ENCODE measurements at places on chromosomes 16 and 17.
A peak's percentile ranks its signal among the peaks of the same experiment; 100 is the strongest.

DNA sequence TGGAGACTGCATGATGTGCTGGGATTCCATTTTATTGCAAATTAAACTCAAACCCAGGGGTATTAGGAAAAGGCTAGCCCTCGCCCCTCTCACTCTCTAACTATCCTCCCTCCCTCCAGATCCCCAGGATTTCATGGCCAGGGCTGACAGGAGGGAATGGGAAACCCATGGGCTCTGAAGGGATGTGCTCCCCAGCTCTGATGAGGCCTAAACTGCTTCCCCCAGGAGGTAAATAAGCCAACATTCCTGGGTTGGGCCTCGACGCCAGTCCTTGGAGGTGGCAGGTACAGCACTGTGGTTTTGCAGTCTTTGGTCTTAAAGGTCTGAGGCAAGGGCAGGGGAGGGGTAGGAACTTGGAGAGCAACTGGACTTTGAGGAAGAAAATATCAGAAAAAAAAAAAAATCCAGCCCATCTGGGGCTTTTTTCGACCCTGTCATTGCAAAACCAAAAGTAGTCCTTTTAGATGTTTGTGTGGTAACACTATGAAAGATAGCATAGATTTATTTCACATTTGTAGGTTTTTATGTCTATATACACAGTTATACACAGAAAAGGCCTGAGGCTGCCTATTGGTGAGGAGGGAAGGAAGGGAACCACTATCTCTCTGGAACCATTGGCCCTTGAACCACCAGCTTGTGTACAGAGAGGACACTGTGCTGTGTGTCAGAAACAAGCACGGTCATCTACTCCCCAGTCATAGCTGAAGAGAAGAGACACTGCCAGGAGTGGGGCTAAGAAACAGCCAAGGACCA lies 12.0 kb downstream of the C17orf113 start:
- DNase-seq = no peak

- DNase-seq = no peak
Measured at GRCh38 chr16:19963301-19963700, 78.7 kb upstream of the GPRC5B start.

DNA sequence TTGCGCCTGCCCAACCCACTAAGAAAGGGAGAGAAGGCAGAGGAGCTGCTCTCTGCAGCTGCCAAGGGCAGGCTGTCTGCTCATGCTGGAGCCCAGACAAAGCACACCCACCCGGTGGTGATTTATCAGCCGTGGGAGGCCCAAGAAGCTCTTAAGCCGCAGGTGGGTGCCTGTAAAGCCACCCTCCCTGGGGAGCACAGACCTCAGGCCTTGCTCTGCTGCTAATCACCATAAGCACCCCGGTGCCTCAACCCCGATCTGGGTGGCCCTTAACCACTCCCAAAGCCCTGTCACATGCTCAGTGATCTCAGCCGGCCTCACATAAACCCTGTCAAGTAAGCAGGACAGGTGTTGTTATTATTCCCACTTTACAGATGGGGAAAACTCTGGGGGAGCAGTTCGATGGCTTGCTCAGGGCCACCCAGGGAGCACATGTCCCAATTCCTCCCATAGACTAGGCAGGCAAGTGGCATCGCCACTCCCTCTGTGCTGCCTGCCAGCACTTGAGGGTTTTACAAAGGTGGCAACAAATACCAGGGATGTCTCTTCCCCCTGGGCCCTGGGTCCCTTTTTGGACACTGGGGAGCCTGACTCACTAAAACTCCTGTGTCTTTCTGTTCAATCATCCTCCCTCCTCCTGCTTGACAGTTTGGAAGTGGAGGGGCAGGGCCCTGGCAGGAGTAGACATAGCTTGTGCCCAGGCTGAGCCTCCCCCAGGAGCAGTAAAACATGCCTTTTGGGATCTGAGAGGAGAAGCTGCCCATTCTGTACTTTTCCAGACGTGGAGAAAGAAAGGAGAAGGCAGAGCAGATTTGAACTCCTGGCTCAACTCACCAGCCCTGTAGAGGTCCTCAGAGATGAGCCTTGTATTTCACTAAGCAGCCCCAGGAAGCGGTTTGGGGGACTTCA lies 299.3 kb downstream of the SOX9 start:
- peak; percentile 35 for DNase-seq

DNA sequence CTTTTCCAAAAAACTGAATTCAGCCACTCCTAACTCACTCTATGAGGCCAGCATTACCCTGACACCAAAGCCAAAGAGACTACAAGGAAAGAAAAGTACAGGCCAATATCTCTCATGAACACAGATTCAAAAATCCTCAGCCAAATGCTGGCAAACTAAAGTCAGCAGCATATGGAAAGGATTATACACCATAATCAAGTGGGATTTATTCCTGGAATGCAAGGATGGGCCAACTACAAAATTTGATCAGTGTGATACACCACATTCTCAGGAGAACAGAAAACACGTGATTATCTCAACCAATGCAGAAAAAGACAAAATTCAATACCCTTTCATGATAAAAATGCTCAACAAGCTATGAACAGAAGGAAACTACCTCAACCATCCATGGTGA lies 7.7 kb upstream of the AATK start:
- no peak for DNase-seq

DNA sequence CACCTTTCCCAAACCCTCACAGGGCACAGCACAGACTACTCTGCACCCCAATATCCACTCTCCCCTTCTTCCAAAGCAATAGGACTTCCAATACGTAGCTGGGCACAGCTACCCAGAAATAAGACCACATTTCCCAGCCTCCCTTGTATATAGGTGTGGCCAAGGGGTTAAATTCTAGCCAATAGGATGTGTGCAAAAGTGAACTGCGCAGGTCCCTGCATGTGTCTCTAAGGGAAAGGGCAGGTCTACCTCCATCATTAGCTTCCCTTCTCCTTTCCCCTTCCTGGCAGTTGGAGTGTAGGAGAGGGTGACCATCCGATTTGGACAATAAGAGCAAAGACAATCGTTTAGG lies 25.5 kb upstream of the SNN start:
- DNase-seq = no peak

DNA sequence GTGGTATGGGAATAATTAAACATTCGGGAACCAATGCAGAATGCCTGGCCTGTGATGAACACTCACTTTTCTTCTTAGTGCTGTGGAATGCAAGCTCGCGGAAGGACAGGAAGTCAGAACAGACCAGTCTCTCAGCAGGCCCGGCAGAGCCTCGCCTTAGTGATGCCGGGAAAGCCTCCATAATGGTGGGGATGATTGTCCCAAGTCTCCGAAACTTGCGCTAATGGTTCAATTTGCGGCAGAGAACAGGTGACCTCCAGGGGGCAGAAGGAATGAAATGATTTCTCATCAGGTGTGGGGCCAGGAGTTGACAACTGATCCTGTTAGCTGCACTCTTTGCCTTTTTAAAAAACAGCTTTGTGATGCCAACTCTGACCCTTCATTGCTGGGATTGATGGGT lies 170.6 kb downstream of the GSG1L start:
- no peak for DNase-seq

DNA sequence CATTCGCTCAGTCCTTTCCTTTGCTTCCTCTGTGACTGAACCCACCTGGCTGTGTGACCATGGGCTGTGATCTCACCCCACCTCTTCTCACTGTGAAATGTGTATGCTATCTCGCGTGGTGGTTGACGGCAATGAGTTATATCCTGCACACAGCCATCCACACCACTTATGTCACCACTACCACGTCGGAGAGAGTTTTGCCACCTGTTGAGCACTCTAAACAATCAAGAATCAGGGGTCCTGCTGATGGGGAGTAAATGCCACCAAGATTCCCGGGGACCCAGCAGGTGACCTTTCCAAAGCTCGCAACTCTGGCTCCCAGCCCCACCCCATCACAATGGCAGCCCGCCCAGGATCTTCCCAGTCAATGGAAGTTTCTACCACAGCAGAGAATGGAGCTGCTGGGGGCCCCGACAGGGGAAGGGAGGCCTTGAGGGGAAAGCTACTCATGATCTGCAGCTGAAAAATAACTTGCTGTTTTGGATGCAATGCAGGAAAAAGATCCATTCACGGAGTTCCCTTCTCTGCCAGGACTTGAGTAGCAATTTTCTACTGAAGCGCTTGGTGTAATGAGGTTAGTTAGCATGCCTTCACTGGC lies 26.2 kb upstream of the RCVRN start:
- DNase-seq = no peak

DNA sequence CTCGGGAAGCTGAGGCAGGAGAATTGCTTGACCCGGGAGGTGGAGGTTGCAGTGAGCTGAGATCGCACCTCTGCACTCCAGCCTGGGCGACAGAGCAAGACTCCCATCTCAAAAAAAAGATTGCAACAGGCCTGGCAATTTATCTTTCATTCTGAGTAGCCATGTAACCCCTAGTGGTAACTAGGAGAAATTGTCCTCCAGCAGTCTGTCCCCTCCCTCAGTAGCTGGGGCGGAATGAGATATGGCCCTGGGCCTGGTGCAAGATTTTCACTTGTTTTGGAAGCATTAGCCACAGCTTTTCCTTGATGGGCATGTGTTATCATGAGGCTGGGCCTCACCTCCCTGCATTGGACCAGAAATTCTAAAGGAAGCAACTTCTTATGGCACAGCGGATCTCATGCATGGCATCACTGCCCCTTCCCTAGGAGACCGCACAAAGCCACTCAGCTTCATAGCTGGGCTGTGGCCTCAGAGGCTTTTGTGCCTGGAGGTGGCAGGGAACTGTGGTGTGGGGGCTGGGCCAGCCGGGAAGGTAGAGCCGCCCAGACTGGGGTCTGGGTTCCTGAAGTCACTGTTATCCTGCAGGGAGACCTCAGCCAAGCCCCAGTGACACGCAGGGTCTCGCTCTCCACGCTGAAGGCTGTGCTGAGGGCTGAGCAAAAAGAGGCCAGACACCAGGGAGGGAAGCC lies 13.4 kb downstream of the NATD1 start:
- no peak for DNase-seq

DNA sequence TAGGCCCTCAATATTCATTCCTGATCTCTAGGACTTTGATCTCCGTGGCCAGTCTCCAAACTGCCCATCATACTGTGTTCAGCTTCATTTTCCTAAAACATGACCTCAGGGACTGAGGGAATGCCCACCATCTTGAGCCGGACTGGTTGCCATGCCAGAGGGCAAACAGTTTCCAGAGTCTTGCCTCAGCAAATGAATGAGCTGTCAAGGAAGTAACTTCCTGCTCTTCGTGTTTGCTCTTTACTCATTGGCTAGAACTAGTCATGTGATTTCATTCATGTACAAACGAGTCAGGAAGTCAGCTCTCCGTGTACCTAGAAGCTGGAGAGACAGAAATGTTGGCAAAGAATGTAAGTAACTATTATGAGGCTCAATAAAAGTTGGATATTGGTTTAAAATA lies 50.2 kb downstream of the ANKFN1 start:
- DNase-seq = peak; percentile 49

DNA sequence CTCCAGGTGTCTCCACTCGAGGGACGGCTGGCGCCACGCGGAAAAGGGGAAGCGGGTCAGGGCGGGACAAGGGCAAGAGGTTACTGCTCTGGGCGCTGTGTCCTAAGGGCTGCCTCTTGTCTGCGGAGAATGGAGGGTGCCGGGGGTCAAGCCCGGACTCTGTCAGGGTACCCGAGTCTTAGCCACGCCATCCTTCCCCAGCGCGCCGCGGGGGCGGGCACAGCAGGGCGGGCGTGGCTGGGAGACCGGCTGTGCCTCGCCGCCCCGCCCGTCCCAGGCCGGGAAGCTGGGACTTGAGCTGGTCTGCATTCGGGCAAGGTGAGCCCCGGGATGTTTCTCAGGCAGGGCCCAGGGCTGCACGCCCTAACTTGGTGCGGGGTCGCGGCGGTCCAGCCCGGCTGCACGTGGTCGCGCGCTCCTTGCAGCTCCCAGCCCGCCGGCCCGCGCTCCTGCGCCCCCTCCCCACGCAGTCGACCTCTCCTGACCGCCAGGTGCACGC lies 6.2 kb upstream of the ACTG1 start:
- DNase-seq = no peak

- no peak for DNase-seq
Measured at GRCh38 chr16:8708536-8708935, 34.1 kb downstream of the ABAT start.

GRCh38 chr16:22635357-22635761 lies 124.7 kb downstream of the NPIPB5 start:
- DNase-seq = no peak

- DNase-seq = no peak
Measured at GRCh38 chr17:2794111-2794803, 2.0 kb upstream of the RAP1GAP2 start.

DNA sequence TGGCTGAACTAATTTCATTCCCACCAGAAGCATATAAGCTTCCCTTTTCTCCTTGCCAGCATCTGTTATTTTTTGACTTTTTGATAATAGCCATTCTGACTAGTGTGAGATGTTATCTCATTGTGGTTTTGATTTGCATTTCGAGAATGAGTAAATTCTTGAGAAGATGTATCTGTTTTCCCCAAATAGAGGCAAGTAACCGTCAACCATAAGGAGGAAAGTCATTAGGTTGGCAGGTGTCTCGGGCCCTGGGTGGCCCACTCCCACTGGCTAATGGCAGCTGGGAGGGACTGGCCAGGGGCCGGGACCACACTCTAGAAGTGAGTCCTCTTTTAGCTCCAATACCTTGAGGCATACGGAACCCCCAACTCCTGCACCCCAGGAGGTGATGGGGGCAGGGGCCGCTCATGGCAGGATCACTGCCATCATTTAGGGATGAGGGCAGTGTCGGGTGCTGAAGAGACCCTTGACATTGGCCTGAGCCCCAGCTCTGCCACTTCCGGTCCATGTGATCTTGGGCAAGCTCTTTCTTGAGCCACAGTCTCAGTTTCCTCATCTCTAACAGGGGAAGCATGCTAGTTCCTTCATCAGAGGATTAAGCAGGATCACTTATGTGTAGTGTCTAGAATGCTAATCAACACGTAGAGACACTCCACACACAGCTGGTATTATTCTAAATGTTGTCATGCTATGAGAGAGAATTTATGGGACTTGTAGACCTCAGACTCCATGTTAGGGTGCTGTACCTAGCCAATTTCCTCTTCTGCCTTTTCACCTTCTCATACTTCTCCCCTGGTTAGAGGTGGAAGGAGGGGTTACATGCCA lies 44.3 kb downstream of the RGS9 start:
- no peak for DNase-seq

GRCh38 chr16:84245956-84246678 lies 6.3 kb upstream of the KCNG4 start:
- DNase-seq = no peak

- DNase-seq = peak; percentile 63
Measured at GRCh38 chr16:85798901-85799496, 345 bp downstream of the EMC8 start.

GRCh38 chr17:79647456-79647915 lies 36.6 kb upstream of the RBFOX3 start:
- DNase-seq = no peak

- no peak for DNase-seq
Measured at GRCh38 chr16:59487067-59487466, 753.0 kb upstream of the GOT2 start.

DNA sequence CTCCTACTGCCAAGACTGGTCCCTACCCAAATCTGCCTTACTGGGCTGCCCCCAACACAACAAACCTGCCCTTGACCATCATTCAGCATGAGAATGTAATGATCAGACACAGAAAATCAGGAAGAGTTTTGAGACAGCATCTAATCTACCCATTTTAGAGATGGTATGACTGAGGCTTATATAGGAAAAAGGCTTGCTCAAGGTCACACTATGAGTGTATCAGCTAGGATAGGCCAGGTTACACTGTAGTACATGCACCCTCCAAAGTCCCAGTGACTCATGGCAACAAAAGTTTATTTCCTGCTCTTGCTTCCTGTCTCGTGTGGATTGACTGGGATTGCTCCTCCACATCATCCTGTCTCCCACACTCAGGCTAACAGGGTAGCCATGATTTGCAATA lies 27.9 kb downstream of the NLRC5 start:
- no peak for DNase-seq
